Inflammatory macrophage (primary cell): ENCODE measurements at places on chromosomes 1 and 21.

- DNase-seq: no peak
Measured at GRCh38 chr1:52706136-52706670, 8.1 kb upstream of the COA7 start.

DNA sequence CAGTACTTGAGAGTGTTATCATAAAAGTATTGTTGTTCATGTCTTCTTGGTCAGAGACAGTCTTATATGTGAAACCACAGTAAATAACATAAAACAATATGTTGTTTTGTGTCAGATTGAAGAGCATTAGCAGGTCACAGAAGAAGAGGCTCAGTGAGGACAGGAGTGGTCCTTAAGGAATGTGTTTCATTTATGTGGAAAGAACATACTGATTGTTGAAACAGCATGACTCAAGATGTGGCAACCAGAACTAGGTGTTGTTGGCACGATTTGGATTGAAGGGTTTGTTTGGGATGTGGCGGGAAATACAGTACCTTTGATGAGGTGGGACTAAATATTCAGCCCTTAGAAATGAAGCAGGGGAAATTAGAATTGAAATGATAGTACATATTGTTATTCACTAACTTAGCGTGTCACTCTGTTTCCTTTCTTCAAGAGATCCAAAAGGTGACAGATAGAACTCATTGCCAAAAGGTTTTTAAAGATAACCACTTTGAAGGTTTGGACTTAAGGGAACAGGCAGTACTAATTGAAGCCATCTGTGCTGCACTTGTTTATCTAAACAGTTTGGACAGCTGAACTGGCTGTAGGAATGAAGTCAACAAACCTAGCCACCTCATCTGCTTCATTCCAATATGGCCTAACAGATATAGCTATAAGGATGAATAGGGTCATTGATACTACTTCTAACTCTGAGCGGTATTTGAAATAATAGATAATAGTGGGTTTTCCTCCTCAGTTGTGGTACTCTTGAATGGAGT, 14.4 kb downstream of the RALGPS2 start:
- no peak for DNase-seq

DNA sequence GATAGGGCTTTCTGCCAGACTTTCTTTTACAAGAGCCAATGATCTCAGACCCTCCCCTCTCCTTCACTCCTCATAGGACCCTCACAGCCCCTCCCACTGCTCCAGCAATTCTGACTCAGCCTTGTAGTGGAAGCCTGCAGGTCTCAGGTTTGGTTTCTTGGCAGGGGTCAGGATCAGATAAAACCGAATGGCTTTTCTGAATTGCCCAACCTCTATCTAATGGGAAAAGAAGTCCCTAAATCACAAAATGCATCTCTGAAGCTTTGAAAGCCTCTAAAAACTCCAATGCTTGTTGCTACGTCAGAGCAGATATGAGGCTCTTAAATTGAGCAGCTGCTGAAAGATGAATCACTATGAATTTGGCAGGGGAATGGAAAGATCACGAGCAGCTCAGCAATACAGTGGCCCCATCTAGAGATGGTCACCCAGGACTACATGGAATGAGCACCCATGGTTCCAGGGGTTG, 74.5 kb downstream of the NID1 start:
- no peak for DNase-seq

DNA sequence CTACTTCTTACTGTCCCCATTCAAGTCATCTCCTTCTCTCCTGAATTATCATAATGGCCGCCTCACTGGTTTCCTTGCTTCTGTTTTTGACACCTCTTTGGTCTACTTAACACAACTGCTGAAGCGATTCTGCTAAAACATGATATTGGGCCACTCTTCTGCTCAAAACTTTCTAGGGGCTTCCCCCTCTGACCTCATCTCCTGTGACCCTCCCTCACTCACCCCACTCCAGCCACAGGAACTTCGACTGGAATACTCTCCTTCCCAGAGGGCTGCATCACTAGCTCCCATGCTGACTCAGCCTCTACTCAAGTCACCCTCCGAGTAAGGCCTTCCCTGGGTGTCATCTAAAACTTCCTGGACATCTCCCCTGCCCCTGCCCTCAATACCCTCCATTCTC, 35.7 kb downstream of the NRIP1 start:
- DNase-seq: no peak

- no peak for DNase-seq
Measured at GRCh38 chr1:19023787-19024186, 67.3 kb upstream of the IFFO2 start.
